ENCODE measurements at places on chromosomes 3 and 15. TPM values are rescaled to one million over a fixed set of nuclear protein-coding genes. Genes with fewer than 3 reads are reported as not detected.

DNA sequence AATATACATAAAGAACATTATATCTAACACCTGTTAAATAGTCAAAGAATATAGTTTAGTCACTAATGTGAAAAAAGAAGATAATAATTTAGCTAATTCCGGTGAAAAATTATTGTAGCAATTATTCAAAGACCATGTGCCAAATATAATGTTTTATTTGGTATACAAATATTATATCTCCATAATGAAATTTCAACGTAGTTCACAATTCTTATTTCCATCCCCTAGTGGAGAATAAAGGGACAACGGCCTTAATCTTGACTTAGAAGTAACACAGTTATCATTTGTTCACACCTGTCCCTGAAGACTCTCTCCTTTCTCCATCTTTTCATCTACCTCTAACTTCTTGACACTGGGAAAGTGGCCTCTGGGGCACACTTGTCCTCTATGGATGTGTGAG, 213.4 kb downstream of the ERC2 start:
- no peak for DNase-seq

DNA sequence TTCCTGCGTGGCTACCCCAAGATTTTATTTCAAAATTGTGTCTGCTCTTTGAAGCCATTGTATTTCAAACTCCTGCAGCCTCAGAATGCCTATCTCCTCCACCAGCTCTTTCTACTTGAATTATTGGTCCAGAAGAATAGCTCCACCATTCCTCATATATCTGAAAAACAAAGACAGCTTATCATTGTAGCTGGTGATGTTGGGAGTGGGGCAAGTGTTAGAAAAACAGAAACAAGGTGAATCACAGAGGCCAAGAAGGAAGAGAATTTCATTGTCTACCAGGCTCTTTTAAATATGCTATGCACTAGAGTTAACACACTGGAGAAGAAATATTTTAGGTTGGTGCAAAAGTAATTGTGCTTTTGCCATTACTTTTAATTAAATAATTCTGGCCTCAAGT, 307.9 kb upstream of the ROPN1 start:
- DNase-seq = no peak

DNA sequence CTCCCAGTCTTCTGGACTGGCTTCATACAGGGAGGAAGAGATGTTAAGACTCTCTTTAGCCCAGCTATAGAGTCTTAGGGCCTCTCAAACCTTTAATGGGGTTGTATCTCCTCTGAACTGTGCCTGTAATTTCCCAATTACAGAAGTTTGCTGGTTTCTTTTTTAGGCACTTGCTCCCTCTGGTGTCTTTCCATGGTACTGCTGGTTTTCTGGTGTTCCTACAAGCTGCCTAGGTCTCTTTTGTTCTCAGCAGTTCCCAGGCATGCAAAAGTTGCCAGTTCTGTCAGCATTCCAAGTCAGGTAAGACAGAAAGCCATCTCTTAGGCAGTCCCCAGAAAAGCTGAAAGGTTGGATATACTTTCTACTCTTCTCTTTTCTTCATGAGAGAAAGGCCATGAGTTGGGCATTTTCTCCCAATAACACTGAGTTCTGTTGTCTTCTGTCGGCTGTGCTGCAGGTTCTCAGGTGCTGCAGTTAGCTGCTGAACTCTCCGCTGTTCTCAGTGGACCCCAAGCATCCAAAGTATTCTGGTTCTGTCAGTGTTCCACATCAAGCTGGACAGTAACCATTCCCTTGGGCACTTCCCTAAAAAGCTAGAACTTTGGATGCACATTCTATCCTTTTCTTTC, 54.4 kb upstream of the EHHADH start:
- DNase-seq = no peak

DNA sequence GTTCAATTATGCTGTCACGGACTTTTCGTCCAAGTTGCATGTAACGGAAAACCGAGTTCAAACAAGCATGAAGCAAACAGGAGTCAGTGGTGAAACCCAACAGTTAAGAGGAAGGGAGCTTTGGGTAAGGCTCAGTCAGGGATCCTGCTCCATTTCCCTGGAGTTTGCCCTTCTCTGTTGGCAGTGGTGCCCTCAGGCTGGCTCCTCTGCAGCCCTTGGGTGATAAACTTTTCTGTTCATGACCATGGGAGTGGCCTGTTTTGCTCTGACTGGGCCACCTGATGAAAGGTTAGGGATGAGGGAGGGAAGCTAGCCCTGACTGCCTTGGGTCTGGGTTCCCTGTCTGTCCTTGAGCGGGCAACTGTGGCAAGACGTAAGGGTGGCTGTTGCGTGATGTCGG, 16.1 kb downstream of the CHAC1 start:
- no peak for DNase-seq

- no peak for DNase-seq
Measured at GRCh38 chr15:84832448-84833040, 15.4 kb downstream of the ALPK3 start.

DNA sequence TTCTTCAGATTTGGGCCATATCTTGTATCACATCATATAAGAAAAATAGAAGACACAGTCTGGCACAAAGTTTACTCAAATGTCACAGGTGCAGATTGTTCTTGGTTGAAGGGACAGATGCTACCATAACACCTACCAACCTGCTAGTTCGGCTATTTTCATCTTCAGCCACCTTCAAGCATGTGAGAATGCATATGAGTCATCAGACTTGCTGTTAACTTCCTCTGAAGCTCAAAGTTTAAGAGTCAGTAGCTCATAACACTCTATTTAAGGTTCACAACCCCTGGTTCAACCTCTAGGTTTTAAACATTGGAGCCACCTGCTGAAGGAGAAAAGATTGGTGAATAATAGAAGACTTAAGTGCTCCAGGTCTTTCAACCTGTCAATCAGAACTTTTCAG, 522.8 kb downstream of the NLGN1 start:
- no peak for DNase-seq

DNA sequence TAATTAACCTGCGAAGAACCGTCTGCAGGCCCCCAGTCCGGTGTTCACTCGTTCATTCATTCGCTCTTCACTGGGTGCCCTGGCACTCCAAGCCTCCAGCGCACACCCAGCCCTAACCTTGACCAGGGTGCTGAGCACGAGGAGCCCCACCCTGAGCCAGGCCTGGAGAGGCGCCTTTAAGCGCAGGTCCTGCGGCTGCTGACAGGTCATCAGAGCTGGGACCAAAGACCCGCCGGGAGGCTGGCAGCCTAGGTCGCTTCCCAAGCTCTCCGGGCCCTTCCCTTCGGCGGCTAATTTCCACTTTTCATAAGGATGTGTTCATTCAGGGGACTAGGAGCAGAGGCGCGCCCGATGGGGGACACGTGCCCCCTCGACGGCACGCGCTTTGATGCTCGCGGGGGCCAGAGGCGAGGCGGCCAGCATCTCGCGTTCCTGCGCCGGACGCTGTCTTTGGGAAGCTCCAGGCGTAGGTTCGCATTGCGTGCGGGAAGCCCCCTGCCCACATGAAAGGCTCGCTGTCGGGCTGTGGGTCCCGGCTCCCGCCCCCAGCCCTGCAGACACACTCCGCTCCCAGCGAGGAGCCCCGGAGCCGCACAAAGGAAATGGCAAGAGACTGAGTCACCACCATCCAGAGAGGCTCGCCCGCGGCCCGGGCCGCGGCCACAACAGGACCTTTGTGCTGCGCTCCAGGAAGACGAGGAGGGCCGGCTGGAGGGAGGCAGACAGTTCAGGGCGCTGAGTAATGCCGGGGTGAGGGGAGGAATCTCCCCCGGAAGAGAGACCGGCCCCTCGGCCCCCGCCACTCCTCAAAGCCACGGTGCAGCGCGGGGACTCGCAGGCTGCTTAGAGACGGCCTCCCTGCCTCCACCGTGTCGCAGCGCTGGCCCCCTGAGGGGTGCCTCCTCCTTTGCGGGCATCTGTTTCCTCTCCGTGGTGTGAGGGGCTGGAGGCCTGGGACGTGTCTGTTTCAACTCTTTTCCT, 266.4 kb upstream of the HES1 start:
- peak; percentile 58 for DNase-seq

DNA sequence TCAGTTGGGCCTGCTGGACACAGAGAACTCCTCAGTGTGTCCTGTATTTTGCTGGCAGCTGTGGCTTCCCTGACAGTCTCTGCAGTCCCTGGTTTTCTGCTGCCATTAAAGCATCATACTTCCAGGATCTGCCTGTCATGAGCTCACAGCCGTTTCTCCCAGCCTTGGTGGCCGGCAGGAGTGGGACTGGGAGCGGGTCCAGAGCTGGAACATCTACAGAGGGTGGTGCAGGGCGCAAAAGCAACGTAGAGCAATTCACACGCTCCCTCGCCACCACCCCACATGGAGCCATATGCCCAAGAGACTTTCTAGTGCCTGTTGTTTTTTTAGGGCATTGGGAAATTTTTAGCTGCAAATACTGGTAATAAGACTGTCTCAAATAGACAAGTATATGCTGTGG, 33.6 kb downstream of the ABTB1 start:
- no peak for DNase-seq

DNA sequence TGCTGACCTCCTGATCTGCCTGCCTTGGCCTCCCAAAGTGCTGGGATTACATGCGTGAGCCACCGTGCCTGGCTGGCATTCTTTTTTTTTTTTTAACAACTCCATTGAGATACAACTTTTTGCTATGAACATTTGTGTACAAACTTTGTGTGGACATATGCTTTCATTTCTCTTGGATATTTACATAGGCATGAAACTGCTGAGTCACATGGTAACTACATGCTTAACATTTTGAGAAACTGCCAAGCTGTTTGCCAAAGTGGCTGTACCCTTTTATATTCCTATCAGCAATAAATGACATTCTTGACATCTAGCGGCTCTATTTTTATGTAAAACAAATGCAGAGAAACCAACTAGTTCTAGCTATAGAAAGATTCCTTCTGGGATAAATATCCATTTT, 8.7 kb upstream of the YEATS2 start:
- DNase-seq = no peak

GRCh38 chr3:19931180-19931692, 2.8 kb downstream of the EFHB start:
- no peak for DNase-seq

DNA sequence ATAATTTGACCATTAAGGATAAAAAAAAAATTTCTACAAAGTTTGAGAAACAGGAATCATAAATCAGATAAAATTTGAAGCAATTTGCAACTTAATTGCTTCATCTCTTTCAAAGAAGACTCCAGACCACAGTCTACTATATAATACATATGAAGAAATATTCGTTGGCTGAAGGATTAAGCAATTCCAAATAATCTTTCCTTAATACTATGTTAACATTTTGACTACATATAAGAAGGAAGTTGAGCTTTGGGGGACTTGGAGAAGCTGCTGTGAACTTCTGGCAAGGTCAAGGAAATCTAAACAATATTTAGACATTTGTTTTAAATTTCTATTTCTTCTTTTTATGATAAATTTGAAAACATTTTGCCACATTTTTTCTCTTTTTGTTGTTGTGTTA, 13.5 kb upstream of the GABRR3 start:
- no peak for DNase-seq

DNA sequence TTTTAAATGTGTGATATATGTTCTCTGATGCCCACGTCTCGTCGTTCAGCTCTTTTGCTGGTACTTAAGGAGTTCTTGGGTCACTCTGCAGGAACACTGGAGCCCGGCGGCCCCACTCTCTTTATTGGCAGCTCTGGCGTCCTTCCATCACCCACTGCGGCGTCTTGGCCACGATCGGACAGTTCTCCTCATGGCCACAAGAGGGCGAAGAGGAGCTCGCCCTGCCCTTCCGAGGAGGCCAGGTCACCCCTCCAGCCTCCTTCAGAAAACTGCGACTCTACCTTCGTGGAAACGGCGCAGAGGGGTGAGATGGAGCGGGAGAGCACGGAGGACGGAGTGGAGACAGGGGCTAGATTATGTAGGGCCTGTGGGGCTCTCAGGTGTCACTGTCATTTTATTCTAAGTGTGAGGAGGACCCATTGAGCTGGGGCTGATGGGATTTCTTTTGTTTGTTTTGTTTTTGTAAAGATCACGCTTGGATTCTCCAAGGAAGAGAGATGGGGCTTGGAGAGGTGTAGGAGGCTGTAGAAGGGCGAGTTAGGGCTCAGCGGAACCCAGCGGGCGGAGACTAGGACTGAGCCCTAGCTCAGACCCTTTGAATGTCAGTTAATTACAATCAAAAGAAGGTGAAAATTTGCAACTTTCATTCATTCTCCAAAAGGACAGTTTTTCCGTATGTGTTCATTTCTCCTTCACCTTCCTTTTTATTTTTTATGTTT, 28.0 kb upstream of the GABRA5 start:
- no peak for DNase-seq

- DNase-seq = no peak
Measured at GRCh38 chr3:74842141-74842540, 227.7 kb upstream of the CNTN3 start.

Gene ANO10
- 27.4 TPM for total RNA-seq

Gene UBAP1L
- 7.2 TPM for total RNA-seq

Gene WDR5B
- 8.0 TPM for total RNA-seq

Gene KBTBD8
- total RNA-seq = 0.96 TPM

Gene ITPKA
- not detected for total RNA-seq

Gene ACAD11
- total RNA-seq = 40.3 TPM

Gene SEMA3G
- total RNA-seq = 255 TPM

Data from breast epithelium (tissue), 4 donors.